ENCODE measurements at places on chromosomes 7 and 10. TPM values are rescaled to one million over a fixed set of nuclear protein-coding genes. Genes with fewer than 3 reads are reported as not detected.

Gene PIP4K2A
- total RNA-seq: 20.6 TPM

Gene BBS9
- total RNA-seq: 31.2 TPM

Gene ZCCHC24
- total RNA-seq: 57.0 TPM

Gene PLXDC2
- 51.3 TPM for total RNA-seq

Gene PRTFDC1
- 7.6 TPM for total RNA-seq

Gene CXCL12
- 112 TPM for total RNA-seq

Gene MLLT10
- 53.3 TPM for total RNA-seq

GRCh38 chr10:88337134-88337533 lies 246.0 kb downstream of the RNLS start:
- no peak for DNase-seq

- DNase-seq: no peak
Measured at GRCh38 chr7:29921404-29922010, 68.1 kb downstream of the SCRN1 start.

GRCh38 chr7:3574386-3574785 lies 273.3 kb downstream of the SDK1 start:
- no peak for DNase-seq

DNA sequence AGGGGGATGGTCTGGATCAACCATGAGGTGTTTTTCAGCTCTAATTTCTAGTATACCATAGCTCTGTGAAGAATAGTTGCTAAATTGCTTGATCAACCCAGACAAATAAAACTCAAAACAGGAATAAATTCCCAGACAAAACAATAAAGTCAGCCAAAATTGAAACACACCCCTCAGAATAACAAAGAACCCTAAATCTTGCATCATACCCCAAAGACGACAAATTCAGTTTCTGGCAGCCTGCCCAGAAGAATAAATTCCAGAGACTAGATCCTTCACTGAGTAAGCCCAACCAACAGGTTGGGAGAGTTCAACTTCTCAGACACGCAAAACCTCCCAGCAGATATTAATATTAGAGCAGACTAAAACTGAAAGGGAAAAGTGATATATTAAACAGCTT lies 11.2 kb upstream of the SEM1 start:
- no peak for DNase-seq

DNA sequence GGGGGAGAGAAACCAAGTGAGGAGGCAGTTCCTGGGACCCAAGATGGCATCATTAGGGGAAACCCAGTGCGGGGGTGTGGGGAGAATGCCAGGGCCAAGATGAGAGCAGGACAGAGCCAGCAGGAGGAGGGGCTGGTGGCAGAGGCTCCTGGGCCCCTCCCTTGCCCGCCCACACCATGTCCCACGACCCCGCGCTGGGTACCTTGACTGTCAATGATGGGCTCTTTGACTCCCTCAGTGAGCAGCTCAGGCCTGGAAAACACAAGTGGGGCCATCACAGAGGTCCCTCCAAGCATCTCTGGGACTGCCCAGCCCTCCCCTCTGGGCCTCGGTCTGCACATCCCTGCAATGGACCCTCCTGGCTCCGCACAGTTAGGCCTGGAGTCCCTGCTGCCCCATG lies 75.4 kb downstream of the RABGEF1 start:
- DNase-seq: no peak

- DNase-seq: no peak
Measured at GRCh38 chr10:68196701-68197100, 35.2 kb downstream of the ATOH7 start.

GRCh38 chr10:61960396-61961120 lies 59.1 kb downstream of the ARID5B start:
- no peak for DNase-seq

GRCh38 chr7:22563621-22564241 lies 63.7 kb upstream of the STEAP1B start:
- no peak for DNase-seq

- no peak for DNase-seq
Measured at GRCh38 chr7:124456286-124456685, 309.3 kb downstream of the GPR37 start.

DNA sequence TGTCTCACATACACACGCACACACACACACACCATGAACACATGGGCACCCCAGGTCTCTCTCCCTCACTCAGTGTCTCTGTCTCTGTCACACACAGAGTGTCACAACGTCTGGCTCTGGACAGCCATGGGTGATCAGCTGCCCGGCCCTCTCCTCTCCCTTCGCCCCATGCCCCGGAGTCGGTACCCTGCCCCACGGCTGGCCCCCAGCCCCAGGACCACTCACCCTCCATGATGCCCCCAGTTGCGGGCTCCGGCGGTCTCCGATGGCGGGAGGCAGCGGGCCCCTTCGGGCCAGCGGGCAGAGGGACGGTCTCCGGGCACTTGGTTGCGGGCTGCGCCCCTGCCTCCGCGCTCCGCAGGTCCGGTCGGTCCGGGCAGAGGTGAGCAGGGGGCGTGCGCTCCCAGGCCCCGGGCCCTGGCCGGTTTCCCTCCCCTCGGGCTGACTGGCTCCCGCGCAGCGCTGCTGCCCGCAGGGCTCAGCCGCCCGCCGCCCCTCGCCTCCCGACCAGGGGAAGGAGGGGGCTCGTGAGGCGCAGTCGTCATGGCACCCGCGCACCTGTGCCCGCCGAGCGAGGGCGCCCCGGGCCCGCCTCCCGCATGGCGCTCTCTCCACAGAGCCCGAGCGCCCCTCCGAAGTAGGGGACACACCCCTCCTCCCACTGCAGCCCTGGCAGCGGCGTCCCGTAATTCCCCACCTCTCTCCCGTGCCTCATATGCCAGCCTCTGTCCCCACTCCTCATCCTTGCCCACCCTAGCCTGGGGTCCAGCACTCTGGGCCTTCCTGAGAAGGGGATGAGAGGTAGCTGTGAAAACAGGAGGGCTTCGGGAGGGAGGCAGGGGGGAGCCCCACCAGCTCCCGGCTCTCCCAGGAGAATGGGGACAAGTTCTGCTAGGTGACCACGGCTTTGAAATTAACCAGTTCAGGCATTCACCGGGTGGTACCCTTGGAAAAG lies at the start of gene NPFFR1:
NPFFR1 (minus strand) TSS at position 560 of the 955 bp plus-strand sequence; CDS start at position 232, 328 bp downstream.
- DNase-seq: no peak

DNA sequence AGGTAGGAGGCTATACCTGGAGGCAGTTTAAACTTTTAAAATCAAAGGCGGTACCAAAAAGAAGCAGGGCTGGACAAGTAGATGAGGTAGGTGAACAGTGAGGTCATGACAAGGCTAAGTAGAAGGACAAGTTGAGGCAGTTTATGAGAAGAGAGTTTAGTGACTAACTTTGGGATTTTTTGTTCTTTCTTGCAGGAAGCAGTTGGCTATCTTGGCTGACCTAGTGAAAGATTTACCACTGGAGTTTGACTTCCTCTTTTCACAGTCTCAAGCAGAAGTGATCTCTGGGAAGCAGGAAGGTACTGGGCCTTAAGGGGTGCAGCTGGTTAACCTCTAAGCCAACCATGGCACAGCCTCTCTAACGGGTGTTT lies 26.3 kb downstream of the ENTPD7 start:
- DNase-seq: no peak

DNA sequence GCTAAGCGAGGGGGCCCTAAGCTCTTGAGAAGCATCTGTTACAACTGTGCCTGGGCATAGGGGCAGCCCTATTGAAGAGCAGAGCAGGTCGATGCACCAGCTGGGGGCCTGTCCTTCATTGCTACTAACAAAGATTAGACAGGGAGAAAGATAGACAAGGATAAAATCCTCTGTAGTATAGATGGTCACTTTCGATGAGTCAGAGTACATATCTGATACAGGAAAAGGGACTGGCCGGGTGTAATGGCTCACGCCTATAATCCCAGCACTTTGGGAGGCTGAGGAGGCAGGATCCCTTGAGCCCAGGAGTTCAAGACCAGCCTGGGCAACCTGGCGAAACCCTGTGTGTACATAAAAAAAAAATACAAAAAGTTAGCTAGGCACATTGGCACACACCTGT lies 13.6 kb downstream of the OPTN start:
- DNase-seq: no peak

DNA sequence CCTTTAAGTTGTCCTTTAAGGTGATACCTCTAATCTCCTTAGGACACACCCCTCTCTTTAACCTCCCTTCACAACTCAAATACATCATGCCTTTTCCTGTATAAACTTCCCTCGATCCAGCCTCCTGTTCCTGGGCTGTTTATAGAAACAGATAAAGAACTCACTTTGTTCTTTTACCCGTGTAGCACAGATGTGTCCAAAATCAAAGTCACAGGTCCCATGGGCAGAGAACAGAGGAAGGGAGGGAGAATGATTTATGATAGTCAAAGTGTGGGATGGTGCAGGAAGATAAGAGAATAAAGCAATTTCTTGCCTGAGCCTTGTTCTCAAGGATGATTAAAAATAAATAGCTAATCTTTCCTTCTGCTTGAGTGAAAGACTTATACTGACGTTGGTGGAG lies 50.3 kb upstream of the CABCOCO1 start:
- no peak for DNase-seq
